ENCODE measurements at places on chromosomes 3 and 15.

- DNase-seq, result no peak
Measured at GRCh38 chr3:34570916-34571705, 772.7 kb downstream of the PDCD6IP start.

DNA sequence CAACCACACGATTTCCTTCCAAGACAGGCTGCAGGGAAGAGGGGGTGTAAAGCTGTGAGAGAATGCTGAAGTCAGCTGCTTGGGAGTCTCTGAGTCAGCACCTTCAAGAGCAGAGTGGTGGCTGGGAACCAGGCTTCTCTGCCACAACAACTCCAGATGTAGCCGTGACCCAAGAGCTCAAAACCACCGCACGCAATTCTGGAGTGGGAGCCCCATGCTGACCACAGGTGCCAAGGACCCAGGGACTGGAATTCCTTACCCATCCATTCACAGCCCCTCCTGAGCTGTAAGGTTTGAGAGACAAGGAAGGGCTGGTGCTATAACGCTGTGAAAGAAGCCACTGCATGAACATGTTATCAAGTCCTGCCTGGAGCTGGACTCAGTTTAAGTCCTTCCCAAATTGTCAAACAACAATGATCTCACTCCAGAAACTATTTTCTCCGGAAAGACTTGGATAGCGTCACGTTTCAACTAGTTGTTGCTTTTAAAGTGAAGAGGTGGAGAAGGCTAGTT lies 61.4 kb downstream of the UMPS start:
- no peak for DNase-seq

GRCh38 chr3:137987723-137988122 lies 22.2 kb upstream of the CLDN18 start:
- DNase-seq, result no peak

GRCh38 chr15:80550219-80550907 lies 144.7 kb upstream of the ABHD17C start:
- peak; percentile 6 for DNase-seq

DNA sequence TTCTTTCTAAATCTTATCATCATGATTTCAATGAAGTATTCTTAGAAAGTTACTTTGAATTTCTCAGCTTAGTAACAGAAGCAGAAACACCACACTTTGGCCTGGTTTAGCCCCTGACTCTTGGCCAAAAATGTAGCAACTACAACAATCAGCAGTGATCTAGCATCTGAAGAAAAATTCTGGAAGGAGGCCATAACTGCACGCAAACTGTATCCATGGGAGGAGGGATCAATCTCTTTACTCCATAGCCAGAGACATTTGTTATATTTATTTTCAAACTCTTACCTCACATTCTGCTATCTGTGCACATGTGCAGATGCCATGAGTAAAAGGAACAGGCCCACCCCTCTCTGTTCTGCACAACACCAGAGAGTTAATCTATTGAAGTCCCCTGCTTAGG lies 251.0 kb upstream of the P2RY1 start:
- DNase-seq, result no peak

- no peak for DNase-seq
Measured at GRCh38 chr3:46542344-46542743, 23.8 kb downstream of the LRRC2 start.

DNA sequence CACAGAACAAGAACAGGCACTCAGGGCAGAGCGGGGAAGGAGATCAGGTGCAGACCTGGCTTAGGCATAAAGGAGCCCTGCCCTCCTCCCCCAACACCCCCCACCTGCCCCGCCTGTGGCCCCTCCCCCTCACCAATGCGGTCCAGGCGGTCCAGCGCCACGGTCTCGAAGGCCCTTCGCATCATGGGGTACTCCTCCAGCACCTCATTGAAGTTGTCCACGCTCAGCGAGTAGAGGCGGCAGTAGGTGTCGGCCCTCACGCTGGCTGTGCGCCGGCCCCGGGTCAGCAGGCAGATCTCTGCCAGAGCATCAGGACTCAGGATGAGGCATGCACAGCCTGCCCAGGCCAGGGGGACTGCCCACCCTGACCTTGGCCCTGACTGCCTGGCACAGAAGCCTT lies 44.8 kb downstream of the HCN4 start:
- no peak for DNase-seq

GRCh38 chr15:78274994-78275393 lies 10.6 kb downstream of the DNAJA4 start:
- DNase-seq, result no peak

- peak; percentile 38 for DNase-seq
Measured at GRCh38 chr15:99014803-99015697, 7.5 kb upstream of the PGPEP1L start.

Data from activated CD4-positive, alpha-beta T cell treated with anti-CD3 and anti-CD28 coated beads, Interleukin-2, Interleukin-4, amounts not matched to agents 100 ng/mL and 50 ng/mL, durations not matched to agents 16 hours and 8 hours (primary cell).